Germinal center (tissue), 1 donor: ENCODE measurements at places on chromosomes 3 and 15.

DNA sequence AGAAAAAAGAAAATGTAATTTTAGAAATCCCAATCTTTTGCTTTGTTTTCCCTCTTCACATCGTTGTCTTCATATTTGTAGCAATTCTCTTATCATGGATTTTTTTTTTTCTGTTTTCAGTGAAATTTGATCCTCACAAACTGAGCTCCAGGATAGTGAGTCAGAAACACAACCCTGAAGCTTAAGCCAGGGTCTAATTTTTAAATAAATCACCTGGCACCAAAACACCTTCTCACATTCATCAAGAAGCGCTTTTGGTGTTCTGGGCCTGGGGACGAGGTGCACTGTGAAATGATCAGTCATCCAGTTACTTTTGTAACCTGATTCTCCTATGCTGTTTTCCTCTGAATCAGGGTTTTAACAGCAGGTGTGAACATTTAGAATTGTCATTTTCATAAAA is 87.7 kb downstream of the REC114 start:
- no peak for DNase-seq

DNA sequence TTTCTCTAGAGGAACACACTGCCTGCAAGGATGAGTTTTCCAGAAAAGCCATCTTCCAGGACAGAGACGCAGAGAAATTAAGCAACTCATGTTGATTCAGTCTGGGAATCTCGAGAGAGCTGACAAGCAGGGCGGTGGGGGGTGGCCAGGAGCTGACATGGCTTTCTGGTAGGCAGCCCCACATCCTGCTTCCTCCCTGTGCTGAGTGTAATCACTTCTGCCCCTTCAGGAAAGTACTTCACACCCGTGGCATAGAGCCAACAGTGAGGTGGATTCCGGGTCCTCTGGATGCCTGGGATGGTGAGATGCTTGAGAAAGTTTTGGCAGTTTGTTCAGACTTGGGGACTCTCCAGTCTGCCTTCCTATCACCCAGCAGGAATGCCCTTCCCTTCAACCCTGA is 221.1 kb downstream of the SLCO3A1 start:
- DNase-seq: no peak

DNA sequence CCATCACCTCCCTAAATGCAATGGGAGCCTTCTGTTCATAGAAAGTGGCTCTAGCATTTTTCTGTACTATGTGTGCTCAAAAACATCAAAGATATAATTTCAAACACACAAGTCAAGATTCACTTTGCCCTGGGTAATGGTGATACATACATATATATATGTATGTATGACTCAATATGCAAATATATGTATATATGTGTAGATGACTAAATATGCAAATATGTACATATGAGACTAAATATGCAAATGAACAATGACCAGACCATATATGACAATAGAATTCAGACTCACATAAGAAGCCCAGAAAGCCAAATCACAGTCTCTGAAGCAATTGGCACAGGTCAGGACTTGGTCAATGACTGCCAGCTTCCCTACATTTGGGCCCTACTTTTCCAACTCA is 36.9 kb upstream of the SNRK start:
- no peak for DNase-seq

DNA sequence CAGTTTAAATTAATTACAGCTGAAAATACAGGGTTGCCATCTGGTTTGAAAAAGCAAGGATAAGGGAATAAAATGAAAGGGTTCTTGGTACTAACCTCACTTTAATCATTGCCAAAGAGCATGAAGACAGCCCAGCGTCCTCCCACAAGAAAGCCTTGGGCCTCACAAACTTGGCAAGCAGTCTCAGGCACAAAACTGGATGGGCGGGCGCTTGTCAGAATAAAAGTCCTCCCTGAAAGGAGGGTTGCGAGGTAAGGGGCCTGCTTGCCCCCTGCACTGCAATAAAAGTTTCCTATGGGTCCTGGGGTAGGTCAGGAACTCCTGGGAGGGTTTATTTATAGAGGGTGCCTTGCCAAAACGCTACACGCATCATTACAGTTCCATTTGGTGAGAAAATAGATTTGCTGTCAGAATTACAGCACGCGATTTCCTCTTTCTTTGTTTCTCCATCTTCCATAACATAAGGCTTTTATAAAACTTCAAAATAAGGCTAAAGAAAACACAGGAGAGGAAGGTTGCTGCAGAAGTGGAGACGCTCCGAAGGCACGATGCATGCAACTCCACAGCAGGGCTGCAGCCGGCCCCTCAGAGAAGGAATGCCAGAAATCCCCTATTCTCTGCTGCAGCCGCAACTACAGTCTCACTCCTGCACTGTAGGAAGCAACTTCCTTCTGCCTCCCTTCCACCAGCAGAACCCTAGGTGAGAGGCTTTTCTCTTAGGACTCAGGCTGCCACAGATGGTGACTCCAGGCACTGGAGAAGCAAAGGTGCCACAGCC is 61.3 kb downstream of the VGLL4 start:
- no peak for DNase-seq

- no peak for DNase-seq
Observed at GRCh38 chr3:153818338-153818737, 302.9 kb upstream of the ARHGEF26 start.
